ENCODE measurements at places on chromosomes 6 and 20.

GRCh38 chr6:52557389-52558265 lies 19.2 kb downstream of the TRAM2 start:
- DNase-seq: no peak

GRCh38 chr6:105560611-105561066 lies 157.8 kb upstream of the PREP start:
- no peak for DNase-seq

- no peak for DNase-seq
These were observed 6.6 kb downstream of the CITED2 start for GRCh38 chr6:139367810-139368351.

GRCh38 chr6:102520966-102521365 lies 1127.5 kb downstream of the GRIK2 start:
- no peak for DNase-seq

DNA sequence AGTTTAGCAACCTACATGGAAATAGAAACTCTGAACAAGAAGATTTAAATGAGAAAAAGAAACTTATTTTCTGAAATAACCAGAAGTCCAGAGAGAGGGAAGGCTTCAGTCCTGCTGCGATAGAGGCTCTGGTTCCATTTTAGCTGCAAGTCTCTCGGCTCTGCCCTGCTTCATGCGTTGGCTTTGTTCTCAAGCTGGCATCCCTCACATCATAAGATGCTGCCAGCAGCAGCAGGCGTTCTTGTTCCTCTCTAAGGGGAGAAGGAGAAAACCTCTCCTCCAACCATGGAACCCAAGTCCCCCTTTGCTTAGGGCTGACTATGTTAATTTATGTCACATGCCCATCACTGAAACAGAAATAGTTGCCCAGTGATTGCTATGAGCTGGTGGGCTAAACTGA lies 46.4 kb upstream of the PMEPA1 start:
- no peak for DNase-seq

- DNase-seq: no peak
These were observed 8.3 kb downstream of the VEGFA start for GRCh38 chr6:43778131-43778855.

GRCh38 chr20:57396984-57397692 lies 5.9 kb downstream of the RBM38 start:
- DNase-seq: no peak

DNA sequence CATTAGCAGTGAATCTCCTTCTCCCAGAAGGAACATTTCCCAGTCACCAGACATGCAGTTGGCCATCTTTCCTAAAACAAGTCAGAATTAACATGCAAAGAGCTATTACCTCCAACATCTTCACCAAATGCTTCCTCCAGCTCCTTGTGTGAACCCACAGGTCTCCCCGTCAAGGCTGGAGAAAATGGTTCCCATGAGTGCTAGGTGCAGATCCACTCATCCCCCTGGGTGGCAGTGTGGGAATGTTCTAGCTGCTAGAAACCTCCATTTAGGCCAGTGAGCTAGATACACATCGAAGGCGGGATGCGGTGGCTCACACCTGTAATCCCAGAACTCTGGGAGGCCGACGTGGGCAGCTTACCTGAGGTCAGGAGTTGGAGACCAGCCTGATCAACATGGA lies 603.9 kb upstream of the SLC35B3 start:
- no peak for DNase-seq

Data from NCI-H226 (cell line).